ENCODE measurements at places on chromosomes 16 and 17.
A peak's percentile ranks its signal among the peaks of the same experiment; 100 is the strongest.

- peak; percentile 44 for DNase-seq
Observed at GRCh38 chr16:86566601-86566965, at the start of gene FOXC2. Gene FOXC2, plus strand, starts transcription at chr16:86566829. Its CDS starts 507 bp downstream, at chr16:86567336.

DNA sequence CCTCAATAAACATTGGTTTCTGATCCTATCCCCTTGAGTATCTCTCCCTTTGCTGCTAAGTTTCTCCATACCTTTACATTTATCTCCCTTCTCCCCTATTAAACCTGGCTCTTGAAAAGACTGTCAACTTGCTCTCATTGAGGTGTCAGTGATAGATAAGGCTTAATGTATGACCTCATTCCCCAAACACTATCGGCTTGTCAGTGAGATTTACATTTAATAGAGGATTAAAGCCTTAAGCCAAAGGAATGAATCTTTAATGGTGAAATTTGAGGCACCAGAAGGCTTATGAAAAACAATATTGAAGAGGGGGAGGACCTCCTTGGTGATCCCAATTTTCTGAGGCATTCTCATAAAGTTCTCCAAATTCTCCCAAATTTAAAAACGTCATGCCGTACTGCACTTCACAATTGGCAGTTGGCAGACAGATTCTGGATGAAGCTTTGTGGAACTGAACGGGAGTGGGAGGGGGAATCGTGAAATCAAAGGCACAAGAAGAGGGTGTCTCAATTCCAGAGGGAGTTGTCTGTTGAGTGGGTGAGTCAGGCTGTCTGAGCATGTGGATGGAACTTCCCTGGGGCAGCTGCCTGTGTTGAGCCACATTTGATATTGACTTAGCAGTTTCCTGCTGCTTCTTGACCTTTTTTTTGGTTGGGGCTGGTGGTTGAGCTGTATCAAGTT, 478.8 kb downstream of the NPIPA7 start:
- no peak for DNase-seq

DNA sequence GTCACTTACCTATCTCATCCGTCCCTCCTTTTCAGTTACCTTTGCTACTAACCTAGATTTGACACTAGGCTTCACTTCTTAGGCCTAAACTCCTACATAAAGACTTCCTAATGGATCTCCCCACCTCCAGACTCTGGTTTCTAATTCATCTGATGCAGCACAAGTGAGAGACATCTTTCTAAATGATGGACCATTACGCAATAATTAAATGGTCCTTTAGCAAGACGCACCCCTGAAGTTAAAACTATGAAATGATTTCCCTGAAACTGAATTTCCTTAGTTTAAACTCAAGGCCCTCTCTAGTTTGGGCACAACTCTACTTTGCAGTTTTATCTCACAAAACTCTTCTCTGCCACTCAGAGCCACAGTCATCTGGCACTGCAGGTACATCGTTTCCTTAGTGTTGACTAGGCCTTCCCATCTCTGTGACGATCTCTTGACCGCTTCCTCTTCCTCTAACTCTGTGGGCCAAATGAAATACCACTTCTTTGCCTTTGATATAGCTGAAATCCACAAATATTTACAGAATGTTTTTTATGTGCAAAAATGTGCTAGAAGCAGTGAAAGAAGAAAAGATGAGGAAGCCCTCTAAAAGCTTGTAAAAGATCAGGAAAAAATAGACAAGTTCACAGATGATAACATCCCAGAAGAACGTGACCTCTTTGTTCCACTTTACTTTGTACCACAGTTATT, 3.3 kb downstream of the SYNRG start:
- no peak for DNase-seq

DNA sequence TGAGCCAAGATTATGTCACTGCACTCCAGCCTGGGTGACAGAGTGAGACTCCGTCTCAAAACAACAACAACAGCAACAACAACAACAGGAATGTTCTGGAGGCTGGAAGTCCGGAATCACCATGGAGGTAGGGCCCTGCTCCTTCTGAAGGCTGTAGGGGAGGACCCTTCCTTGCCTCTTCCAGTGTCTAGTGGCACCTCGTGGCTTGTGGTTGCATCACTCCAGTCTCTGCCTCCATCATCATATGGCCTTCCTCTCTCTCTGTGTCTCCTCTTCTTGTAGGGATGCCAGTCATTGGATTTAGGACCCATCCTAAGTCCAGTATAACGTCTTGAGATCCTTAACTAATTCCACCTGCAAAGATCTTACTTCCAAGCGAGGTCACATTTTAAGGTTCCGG, 14.0 kb downstream of the NAGPA start:
- no peak for DNase-seq

- no peak for DNase-seq
Observed at GRCh38 chr16:57531635-57532265, 4.6 kb downstream of the CCDC102A start.

DNA sequence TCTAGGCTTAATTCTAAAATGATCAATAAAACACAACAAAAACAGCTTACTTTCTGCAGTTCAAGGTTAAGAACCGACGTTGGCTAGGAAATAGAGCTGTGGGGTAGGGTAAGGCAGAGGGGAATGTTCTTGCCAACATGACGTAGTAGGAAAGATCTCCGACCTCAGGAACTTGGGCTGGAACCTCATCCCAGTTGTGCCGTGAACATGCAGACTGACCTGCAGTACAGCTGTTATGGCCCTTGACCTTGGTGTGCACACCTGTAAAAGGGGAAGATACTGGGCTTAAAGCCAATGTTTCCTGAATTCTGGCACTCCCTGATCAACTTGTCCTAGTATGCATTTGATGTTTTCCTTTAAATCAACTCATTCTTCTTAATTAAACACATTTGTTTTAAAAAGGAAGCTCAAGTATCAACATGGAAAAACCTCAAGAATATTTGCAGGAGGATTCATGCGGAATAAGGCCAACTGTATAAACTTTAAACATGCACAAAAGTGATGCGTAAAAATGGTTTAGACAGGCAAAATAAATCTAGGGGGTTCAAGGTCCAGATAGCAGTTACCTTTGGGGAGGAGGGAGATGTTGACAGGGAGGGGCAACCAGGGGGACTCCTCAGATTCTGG, 14.2 kb upstream of the SLC6A2 start:
- DNase-seq, result no peak

DNA sequence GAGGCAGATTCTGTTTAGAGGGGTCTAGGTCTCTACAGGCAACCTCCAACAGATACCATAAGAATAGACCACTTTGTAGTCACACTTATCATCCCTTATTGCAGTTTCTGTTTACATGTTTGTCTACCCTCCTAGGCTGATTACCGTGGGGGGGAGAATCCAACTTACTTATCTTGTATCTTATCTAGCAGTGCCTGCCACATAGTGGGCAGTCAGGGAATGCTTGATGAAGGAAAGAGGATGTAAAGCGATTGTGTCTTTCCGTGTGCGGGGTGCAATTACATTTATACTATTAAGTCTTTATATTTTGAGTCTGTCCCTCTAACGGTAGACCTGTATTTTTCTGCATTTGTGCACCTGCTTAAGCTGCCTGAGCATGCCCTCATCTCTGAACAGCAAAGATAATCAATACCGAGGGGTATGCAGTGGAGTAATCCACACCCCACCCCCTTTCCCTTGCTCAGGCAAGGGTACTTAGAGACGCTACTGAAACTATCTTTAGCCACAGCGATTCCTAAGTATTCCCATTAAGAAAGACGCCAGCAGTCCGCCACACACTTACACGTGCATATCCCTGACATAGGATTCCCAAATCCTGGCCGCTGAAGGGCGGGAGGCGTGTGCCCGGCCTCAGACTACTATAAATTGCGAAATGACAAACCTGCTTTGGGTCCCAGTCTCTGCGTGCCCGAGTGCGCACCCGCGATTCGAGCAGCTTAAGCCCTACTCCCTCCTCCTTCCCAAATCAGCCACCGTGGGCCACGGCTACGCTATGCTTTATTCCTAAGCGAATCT, 635 bp upstream of the AATF start:
- no peak for DNase-seq

- no peak for DNase-seq
Observed at GRCh38 chr17:18246880-18247612, 11.5 kb downstream of the FLII start.

- no peak for DNase-seq
Observed at GRCh38 chr17:76811834-76812233, 56.4 kb upstream of the MGAT5B start.

- no peak for DNase-seq
Observed at GRCh38 chr16:68287276-68288251, 23.2 kb downstream of the SLC7A6OS start.

DNA sequence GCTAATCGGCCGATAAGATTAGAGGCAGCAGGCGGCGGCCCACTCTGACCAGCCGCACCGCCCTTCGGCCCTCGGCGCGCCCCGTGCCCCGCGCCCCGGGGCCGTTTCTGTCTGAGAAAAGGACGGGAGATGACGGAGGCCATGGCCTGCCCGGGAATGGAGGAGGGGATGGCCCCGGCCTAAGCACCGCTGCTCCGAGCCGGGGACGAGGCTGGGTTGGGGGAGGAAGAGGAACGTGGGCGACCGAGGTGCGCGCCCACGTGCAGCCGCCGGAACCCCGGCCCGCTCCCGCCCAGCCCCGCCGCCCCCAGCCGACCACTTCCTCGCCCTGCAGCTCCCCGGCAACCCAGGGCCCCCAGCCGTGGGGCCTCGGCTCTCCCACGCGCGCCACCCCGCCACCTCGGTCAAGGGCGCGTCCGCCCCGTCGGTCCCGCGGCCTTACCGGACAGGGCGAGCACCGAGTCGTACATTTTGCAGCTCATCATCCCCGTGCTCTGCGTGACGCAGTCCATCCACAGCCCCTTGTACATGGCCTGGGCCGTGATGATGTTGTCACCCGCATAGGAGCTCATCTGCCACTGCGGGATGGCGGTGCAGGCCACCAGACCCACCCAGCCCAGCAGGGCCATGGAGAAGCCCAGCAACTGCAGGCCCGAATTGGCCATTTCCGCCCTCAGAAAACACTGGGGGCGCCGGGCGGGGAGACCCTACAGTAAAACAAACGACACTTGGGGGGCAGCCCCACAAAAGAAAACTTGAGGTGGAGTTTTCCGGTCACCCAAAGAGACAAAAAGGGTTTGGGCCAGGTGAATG, 693 bp downstream of the CLDN7 start:
- no peak for DNase-seq

DNA sequence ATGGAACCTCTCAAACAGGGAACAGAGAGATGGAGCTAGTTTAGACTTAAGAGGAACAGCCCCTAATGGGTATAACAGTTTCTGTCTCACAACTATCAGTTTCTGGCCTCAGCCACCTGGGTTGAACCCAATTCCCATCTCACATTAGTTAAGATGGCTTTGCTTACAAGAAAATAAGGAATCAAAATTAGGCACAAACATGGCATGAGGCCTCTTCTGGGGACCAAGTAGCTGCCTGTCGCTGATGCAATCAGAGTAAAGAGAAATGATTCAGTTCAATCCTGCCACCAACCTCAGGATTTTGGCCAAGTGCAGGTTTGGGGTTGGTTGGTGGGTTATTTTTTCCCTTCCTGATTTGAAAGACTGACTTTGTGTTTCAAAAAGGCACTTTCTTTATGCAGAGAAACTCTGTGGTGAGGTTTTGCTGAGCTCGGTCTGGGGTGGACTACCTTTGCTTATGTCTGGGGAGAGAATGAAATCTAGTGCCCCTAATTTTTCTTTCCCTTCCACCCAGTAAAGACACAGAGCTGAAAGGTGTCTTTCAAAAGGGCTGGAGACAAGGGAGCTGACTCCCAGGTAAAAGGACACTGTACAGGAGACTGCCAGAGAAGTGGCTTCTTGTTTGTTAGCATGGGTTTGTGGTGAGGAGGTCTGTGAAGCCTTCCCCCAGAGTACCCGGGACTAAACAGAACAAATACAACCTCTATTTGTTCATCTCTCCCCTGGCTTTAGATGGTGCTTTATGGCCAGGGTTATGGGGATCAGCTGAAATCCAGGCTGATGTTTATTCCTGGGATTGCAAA, 44.8 kb upstream of the NFAT5 start:
- no peak for DNase-seq

GRCh38 chr16:48246066-48246465, 1.3 kb downstream of the ABCC11 start:
- DNase-seq, result no peak

DNA sequence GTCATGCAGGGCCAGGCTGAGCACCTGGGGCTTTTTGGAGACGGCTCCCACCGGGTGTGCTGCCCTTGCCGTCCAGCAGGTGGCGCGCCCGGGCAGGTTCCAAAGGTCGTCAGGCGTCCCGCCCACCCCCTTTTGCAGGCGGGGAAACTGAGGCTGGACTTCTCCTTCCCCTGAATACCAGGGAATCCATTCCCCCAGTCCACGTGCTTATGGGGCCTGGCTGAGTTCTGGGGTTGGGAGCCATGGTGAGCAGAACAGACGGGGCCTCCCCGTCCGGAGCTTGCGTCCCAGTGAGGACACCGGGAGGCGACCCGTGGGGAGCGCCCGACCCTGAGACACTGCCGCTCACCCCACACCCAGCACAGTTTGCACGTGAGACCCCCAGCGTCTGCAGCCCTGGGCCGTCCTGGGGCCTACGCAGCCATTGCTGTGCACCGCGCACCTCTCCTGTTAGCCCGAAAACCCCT, 51.8 kb upstream of the JPH3 start:
- DNase-seq, result peak; percentile 27

GRCh38 chr17:78045316-78045715, 83.2 kb downstream of the TMC6 start:
- no peak for DNase-seq

- DNase-seq, result no peak
Observed at GRCh38 chr16:11685844-11686618, 17.8 kb downstream of the SNN start.

GRCh38 chr16:4110065-4110464, 6.2 kb downstream of the ADCY9 start:
- no peak for DNase-seq

- DNase-seq, result no peak
Observed at GRCh38 chr17:57881143-57881542, 31.3 kb upstream of the MRPS23 start.

GRCh38 chr17:55717898-55718735, 4.5 kb downstream of the TMEM100 start:
- DNase-seq, result peak; percentile 29

GRCh38 chr17:63950940-63951907, 19.1 kb upstream of the CD79B start:
- no peak for DNase-seq
